NCI-H510A treated with DMSO at 0.1 percent for 48 hours (cell line): ENCODE measurements at places on chromosomes 6 and 20.

GRCh38 chr20:53767206-53767930, 173.7 kb upstream of the ZNF217 start:
- DNase-seq, result no peak

- DNase-seq, result peak; percentile 4
Observed at GRCh38 chr6:4914420-4915159, 89.2 kb downstream of the RPP40 start.

DNA sequence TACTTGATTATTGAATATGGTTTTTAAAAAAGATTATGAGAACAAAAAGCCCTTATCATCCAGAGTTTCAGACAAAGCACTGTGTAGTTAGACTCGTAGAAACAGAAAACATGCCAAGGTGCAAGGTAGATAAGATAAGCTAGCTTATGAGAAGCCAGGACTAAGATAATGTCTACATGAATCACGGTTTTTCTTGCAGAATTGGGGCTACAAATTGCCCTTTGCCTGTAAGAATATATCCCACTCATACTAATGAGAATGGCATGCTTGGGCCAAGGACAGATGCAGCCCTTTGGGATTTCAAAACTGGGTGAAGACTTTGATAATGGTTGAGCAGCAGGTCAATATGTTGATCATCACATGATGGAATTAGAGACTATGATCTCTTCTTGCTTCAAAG, 165.3 kb upstream of the PREP start:
- no peak for DNase-seq

- no peak for DNase-seq
Observed at GRCh38 chr6:33926451-33926850, 122.6 kb upstream of the MLN start.

GRCh38 chr6:3693831-3694230, 57.7 kb downstream of the PXDC1 start:
- DNase-seq, result no peak
